ENCODE measurements at places on chromosomes 2 and 18.

- peak; percentile 12 for DNase-seq
These were observed 139.4 kb upstream of the SIX3 start for GRCh38 chr2:44801841-44802776.

GRCh38 chr2:231174211-231174651 lies 24.2 kb upstream of the ARMC9 start:
- DNase-seq, result no peak

DNA sequence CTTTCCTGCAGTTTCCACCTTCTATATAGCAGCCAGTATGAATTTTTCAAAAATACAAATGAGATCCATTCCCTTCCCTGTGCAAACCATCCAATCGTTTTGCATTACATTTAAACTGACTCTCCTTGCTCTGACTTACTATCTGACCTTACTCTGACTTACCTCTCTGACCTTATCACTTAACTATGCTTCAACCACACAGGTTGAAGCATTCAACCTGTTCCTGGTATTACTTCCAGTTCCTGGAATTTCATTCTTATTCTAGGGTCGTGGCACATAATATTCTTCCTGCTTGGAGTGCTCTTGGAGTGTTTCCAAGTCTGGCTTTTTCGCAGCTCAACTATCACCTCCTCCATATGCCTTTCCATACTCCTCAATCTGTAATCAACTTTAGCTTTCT lies 850.6 kb upstream of the CHAC2 start:
- no peak for DNase-seq

GRCh38 chr18:73487966-73488365 lies 620.2 kb upstream of the NETO1 start:
- peak; percentile 22 for DNase-seq

DNA sequence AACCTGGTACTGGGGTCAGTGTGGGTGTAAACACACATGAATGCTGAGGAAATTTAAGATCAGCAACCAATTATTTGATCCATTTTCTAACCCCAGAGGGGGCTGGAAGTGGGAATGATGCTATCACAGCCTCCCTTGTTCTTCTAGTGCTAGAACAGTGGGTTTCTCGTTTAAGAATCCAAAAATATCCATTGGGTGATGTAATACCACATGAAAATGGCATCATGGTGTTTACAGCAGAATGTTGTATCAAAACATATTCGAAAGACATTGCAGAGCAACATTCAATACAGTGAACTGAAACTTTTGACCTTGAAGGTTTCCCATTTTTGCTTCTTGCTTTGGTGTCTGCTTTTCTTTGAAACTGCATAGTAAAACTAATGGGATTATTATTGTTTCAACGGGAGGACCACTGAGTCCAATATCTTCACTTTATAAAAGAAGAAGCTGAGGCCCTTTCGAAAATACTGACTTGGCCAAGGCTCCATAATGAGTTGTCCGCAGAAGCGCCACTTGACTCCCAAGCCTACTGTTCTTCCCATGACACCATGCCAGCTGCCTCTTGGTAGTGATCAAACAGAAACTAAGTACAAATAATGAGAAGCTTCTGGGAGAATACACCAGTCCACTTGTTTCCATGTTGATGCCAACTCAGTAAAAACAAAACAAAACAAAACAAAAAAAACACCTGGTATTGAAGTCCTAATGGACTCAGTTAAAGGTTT lies 106.1 kb downstream of the COLEC12 start:
- no peak for DNase-seq

DNA sequence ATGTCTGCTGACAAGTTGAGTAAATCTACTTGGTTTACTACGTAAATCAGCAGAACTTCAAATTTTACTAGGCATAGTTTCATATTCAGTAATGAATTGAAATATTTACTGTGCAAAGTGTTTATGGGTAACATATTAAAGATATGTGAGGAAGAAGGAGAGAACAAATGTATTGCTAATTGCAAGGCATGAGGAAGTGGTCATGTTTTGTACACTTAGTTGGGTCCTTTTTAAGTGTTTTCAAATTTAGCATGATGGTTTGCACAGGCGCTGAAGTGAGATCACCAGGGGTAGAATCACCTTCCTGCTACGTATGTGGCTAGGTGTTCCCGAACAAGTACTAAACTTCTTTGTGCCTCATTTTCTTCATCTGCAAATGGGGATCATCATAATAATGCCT lies 1534.4 kb downstream of the LRP1B start:
- no peak for DNase-seq
